ENCODE measurements at places on chromosomes 13 and 19. TPM values are rescaled to one million over a fixed set of nuclear protein-coding genes. Genes with fewer than 3 reads are reported as not detected.

GRCh38 chr19:53810187-53810546, 13.9 kb downstream of the NLRP12 start:
- no peak for DNase-seq

DNA sequence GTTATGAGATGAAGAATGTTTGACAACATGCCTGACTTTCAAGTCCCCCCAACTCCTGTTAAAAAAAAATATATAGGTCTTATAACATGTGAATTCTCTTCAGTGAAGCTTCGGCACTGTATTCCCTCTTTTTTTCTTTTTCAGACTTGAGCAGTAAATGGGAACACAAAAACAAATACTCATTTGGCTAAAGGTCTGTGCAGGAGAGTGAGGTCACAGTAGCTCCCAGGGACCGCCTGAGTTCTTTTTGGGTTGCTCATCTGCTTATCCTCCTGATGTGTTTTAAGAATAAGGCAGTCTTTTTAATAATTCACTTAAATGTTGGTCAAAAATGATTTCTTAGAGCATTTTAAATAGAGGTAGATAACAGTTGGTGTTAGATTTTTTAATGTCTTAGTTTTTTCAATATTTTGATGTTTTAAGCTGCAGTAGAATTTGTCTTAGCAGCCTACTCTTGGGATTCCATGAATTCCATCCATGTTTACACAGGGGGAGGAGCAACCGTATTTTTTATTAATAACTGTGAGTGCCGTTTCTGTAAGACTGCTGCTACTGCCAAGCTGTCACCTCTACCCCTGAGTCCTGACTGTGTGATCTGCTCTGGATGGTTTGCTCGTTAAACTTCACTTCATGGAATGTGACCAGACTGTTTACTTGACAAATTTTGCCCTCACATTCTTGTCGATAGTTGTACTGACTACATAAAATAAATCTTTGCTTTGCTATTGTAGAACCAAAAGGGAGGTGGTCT, 14.9 kb downstream of the HNRNPM start:
- no peak for DNase-seq

Gene DOCK6
- 49.3 TPM for polyA plus RNA-seq

Gene SLC10A2
- 0.73 TPM for polyA plus RNA-seq

Gene WASF3
- polyA plus RNA-seq = 62.9 TPM

Data from left kidney (tissue), 8 donors.